GM20000 (cell line): ENCODE measurements at places on chromosomes 5 and 9.

GRCh38 chr5:78602400-78602799 lies 46.2 kb downstream of the LHFPL2 start:
- no peak for DNase-seq

DNA sequence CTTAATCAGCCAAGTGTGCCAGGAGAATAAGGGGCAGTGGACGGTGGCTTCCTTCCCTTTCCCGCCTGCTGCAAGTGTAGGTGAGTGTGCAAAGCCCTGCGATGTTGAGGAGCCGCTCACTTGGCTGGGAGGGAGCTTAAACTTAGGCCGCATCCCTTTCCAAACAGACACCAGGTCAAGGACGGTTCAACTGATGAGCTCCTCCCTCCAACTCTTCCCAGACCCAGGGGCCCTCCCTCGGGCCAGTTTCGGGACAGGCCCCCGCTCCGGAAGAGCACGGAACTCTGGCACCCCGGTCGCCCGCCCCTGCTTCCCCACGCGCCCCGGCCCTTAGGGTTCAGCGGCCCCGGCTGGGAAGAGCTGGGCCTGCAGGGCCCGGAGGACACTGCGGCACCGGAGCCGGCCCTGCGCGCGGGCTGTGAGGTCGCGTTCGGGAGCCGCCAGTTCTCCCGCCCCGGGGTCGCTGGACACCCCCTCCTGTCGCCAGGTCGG lies 481 bp downstream of the MRPL36 start:
- DNase-seq: peak; percentile 62

- no peak for DNase-seq
These were observed 20.4 kb downstream of the CCDC192 start for GRCh38 chr5:127723571-127723970.

- DNase-seq: no peak
These were observed 3.7 kb upstream of the TTLL11 start for GRCh38 chr9:122096620-122097415.

- no peak for DNase-seq
These were observed 4.9 kb downstream of the SH3GLB2 start for GRCh38 chr9:129023036-129023907.

GRCh38 chr5:15326932-15327331 lies 173.0 kb upstream of the FBXL7 start:
- DNase-seq: no peak

GRCh38 chr5:147437161-147437596 lies 72.7 kb downstream of the DPYSL3 start:
- DNase-seq: no peak

DNA sequence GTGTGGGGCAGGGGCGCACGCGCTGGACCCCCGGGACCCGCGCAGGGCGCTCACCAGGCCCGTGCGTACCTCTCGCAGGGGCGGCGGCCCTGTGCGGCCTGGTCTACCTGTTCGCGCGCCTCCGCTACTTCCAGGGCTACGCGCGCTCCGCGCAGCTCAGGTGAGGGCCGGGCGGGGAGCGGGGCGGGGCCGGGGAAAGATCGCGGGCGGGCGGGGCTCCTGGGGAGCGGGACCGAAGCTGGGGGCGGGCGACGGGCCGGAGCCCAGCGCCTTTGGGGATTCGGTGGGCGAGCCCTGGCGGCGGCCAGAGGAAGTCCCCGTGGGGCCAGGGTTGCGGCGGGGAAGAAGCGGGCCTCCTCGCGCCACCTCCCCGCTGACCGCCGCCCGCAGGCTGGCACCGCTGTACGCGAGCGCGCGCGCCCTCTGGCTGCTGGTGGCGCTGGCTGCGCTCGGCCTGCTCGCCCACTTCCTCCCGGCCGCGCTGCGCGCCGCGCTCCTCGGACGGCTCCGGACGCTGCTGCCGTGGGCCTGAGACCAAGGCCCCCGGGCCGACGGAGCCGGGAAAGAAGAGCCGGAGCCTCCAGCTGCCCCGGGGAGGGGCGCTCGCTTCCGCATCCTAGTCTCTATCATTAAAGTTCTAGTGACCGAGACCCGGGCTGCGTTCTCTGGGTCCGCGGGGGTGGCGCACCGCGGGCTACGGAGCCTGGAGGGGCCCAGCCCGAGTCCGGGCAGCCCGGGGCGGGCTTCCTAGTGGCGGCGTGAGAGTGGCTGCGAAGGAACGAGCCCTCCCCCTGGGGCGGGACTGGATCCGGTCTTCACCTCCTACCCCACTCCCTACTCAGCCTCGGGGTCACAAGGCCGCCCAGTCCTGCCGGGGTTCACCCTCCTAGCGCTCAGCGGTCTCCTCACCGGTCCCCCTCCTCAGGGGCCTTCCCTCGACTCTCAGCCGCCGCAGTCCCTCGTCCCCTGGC lies 2.4 kb downstream of the LTC4S start:
- peak; percentile 90 for DNase-seq

DNA sequence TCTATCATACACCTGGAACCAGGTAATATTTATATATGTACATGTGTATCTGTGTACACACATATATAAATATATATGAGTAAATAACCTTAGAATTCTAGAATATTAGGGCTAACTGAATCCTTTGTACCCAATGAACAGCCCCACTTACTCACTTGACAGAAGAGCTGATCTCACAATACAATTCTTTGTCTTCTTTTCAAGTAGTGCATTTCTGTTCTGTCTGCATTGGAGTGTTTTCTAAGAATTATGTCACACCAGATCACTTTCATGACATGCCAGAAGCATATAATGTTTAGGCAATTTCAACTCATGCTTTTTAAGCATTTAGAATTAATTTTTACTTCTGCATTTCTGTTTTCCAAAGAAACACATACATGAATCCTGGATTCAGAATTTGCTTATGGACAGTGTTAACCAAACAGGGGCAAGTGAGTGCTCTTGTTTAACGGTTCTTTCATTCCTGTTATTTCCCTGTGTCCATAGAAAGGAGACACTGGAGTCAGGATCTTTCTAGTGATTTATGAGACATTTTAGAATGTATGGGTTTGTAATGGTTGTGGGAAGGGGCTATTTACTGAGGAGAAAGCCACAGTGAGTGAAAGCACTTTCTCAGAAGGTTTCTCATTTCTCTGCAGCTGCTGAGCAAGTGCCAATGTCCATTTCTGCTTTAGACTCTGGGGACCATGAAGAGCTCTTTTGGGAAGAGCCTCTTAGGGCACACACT lies 123.2 kb downstream of the RMI1 start:
- DNase-seq: no peak

- DNase-seq: no peak
These were observed 41.7 kb downstream of the TMEM167A start for GRCh38 chr5:83035373-83036100.

- no peak for DNase-seq
These were observed 17.8 kb upstream of the BHMT start for GRCh38 chr5:79093762-79094161.

DNA sequence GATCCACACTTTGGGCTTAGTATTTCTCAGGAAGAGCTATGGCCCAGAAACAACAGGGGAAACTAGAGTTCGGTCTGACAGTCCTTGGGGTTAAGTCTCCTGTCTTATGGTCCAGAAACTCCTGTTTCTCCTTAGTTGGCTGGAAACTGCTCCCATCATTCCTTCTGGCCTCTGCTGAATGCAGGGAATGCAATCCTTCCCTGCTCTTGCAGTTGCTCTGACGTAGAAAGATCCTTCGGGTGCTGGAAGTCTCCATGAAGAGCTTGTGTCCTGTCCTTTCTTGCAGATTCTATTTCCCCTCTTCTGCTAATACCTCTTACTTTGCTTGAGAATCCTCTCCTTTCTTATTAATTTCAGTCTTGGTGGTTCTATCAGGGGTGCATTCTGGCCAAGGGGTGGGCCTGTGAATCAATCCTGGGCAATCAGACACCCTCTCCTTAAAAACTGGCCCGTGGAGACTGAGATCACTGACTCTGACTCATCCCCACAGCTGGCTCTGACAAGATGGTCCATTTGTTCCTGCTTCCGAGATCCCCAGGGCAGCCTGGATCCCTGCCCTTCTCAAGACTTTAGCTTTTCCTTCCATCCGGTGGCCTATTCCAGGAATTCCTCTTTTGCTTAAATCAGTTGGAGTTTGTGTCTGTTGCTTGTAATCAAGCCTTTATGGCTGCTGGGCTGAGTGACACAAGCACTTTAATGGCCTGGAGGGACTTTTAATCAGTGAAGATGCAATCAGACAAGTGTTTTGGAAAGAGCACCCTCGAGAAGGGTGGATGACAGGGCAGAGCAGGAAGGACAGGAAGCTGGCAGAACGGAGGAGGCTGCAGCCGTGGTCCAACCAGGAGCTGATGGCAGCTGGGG lies 23.7 kb downstream of the PTGS1 start:
- DNase-seq: no peak

- DNase-seq: no peak
These were observed 1.4 kb downstream of the ZBTB26 start for GRCh38 chr9:122929796-122930354.

DNA sequence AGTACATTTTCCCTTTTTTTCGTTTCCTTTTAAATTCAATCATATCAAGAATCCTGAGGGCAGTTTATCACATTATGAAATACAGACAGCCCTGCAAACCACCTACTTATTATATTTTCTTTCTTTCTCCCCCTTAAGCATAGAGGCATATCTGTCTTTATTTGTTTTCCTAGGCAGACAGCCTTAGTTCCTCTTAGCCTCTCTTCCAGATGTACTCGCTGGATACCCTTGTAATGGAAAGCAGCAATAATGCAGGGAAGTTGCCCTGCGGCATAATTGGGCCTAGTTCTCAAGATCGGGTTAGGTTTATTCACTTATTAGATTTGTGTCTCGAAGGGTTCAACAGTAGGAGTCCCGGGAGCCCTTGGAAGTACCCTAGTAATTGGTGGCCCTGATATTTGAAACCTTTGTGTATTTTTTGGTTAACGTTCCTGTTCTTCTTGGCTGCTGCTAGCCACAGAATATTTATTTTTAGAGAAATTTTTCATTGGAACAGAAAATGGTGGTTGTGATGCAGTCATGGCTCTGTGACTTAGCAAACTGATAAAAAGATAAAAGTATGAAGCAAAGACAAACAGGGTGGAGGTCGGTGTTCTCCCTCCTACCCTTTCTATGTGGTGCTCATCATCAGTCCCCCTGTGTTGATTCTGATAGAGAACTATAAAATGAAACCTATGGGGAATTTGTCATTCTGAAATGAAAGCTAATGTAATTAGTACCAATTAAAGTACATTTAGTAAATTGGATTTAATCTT lies 6.4 kb downstream of the TLE4 start:
- DNase-seq: no peak

DNA sequence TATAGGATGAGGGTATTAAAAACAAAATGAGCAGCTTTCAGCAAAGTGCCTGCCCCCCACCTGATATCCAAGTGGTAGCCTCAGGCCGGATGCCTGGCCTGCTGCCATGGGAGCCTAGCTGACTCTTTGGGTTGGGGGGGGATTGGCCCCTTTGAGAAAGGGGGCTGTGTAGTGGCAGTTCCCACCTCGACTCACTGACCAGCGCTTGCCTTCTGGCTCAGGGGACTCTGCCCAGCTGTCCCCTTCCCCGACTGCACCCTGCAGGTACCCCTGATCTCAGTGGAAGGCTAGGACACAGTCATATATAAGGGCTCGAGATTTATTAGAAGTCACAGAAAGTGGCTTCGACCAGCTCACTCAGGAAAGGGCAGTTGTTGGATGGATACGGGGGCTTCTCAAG lies 1.5 kb upstream of the NEUROG1 start:
- no peak for DNase-seq

DNA sequence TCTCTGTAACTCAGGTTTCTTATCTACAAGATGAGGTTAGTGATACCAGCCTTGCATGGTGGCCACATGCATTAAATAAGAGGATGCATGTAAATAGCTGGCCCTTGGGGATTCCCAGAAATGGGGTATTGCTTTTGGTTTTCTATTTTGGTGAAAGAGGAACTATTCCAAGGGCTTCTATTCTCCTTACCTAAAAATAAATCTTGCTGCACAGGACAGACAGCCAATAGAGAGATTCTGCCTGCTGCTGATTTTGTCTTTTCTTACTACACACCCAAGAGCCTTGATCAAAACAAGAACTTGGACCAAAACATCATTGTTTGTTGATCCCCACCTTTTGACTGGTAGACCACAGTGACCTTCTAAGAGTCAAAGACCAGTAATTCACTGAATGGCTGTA lies 161.8 kb downstream of the PJA2 start:
- peak; percentile 41 for DNase-seq

GRCh38 chr9:37037503-37038301 lies 3.6 kb upstream of the PAX5 start:
- DNase-seq: peak; percentile 65

DNA sequence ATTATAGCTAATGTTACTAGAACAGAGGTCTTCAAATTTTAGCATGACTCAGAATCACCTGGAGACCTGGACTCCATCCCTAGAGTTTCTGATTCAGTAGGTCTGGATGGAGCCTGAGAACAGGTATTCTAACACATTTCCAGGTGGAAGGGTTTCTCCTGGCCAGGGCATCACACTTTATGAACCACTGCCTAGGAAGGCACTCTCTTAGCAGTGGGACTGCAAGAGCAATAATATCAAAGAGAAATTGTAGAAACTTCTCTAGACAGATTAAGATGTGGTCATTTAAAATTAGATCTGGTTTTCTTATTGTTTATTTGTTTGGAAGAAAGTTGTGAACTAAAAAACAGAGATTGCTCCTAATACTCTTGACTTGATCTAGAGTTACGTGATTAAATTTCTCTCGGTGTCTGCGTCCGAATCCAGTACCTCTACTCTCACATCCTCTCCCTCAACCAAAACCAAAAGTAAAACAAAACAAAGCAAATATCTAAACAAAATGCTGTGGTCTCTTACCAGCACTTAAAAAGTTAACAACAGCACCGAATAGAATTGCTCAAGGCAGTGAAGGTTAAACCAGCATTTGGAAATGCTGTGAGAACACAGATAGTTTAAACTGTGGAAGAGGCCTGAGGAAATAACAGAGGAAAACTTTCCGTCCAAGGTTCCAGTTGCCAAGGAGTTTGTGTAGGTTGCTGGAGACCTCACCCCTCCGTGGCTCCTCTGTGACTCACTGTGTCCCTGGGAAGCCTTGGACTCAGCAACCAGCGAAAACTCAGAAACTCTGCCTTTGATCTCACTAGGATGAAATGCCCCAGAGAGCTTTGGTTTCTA lies 193.4 kb downstream of the ARRDC3 start:
- no peak for DNase-seq

DNA sequence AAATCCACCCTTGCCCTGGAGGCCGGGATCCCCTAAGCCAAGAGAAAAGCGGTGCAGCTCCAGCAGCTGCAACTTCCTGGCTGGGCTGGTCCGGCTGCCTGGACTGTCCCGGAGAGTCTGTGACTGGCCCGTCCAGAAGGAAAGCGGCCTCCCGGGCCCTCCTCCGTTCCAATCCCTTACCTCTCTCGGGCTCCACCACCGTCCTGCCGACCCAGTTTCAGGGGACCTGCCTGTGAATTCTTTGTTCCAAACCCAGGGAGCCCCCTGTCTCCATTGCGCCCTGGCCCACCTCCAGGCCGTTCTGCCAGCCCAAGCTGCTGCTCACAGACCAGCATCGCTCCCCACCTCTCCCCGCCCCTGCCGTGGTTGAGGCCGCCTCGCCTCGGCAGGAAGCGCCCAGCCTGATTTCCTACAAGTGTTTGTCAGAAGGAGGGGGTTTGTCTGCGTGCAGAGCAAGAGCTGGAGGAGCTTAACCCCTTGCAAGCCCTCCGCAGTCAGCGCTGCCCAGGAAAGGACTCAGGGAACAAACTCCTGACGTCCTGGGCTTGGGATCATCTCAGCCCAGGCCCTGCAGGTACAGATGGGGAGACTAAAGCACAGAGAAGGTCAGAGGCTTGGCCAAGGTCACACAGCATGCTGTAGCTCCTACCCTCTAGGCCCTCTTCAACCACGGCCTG lies at the start of gene AKNA:
AKNA (minus strand) TSS at position 303 of the 677 bp plus-strand sequence. CDS start 6,649 bp downstream, outside the sequence.
- peak; percentile 49 for DNase-seq

GRCh38 chr5:52748590-52748989 lies 39.1 kb upstream of the ITGA1 start:
- DNase-seq: no peak
